Stimulated activated CD8-positive, alpha-beta memory T cell treated with anti-CD3 and anti-CD28 coated beads, Interleukin-15, amount 100 ng/mL, for 24 hours (primary cell): ENCODE measurements at places on chromosomes 2 and 18.

- no peak for DNase-seq
Observed at GRCh38 chr2:48799601-48800000, 44.1 kb upstream of the LHCGR start.

DNA sequence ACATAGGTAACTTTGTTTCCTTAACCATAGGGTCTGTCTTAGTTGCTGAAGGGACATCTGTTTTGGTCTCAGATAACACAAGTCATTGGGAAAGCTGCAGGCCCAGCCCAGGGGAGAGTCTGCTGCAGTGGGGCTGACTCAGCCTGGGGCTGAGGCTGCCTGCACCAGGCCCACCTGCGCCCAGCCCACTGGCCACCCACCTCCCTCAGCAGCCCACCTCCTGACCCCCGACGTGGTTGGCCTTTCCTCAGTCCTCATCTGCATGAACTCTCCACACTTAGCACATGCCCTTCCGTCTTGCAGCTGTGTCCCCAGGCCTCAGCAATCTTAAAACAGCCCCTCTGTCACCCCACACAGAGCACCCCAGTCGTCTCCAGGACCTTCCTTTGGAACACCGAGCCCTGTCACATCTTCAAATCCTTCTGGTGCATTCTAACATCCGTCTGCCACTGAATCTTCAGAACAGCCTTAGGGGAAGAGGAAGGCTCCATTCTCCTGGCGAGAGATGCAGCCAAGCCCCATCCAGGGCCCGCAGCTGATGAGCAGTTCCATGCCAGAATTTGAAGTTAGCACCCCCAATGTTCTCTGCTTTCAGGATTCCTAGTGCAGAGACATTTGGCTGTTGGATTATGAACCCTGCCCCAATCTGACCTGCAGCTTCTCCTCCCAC is 231.4 kb downstream of the SEPTIN10 start:
- no peak for DNase-seq

DNA sequence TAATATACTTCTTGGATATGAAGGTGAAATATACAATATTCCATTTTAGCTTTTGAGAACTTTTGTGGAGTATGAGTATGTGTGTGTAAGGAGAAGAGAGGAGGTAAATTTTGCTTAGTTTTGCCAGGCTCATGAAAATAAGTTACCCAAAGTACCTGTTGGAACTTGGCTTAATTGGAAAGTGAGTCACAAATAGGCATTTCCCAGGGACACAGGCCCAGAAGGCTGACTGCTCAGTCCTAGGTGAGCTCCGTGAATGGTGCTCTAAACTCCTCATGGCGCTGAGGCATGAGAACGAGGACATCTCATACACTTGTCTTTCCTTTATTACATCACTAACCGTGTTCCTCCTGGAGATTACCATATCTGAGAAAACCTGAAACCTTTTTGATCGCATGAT is 148.5 kb upstream of the RAB12 start:
- DNase-seq: no peak

GRCh38 chr18:23832911-23833310 is 143.7 kb downstream of the LAMA3 start:
- no peak for DNase-seq

DNA sequence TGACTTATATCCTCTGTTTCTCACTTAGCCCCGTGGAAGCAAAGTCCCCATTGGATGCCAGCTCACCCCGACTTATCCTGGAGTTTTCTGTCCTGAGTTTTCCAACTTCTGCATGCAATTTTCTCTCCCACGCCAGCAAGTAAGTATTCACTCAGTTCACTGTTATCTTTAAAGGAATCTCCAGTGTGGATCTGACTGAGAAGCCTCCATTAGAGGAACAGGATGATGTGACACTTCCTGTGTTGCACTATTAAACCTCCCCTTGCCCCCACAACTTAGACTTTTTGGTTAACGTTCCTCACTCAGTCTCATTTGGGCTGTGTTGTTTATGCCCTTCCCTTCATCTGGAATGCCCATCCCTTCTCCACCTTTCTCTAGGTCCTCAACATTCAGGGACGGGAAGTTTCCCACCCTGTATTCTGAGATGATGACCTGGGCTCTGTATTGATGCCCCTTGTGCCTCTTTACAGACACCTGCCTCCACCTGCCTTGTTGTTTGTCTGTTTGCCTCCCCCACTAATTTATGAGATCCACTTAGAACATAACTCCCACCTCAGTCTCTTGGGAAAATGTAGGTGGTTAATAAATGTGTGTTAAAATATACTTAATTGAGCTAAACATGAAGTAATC is 536.1 kb upstream of the RAB6C start:
- DNase-seq: no peak

DNA sequence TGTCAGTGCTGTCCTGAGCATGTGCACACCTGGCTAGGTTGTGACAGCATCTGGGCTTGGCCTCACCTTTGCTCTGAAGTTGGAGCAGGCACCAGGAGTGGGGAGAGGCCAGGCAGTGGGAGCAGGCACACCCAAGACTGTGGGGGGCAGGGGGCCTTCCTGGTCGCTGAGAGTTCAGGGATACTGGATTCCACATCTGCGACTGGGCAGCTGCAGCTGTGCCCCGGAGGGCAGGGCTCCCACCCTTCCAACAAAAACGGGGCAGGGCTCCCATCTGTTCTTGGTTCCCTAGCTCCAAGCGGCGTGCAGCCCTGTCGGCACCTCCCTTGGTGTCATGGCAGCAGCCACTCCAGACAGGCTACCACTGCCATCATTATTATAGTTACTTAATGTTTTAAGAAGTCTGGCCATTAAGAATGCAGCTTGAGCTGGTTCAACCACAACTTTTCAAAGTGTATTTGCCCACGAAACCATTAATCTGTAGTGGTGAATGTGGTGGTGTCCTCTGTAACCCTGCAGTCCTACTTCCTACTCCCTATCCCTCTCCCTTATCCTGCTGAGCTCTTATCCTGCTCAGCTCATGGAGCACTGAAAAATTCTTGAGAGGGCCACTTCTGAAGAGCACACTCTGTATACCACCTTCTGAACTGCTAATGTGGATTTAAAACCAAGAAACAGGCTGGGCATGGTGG is 48.0 kb upstream of the RAB1A start:
- no peak for DNase-seq

- DNase-seq: no peak
Observed at GRCh38 chr2:236370847-236371409, 106.7 kb upstream of the ASB18 start.

- no peak for DNase-seq
Observed at GRCh38 chr18:23532848-23533247, 29.5 kb downstream of the RMC1 start.

- no peak for DNase-seq
Observed at GRCh38 chr2:212549941-212550340, 11.3 kb upstream of the ERBB4 start.

DNA sequence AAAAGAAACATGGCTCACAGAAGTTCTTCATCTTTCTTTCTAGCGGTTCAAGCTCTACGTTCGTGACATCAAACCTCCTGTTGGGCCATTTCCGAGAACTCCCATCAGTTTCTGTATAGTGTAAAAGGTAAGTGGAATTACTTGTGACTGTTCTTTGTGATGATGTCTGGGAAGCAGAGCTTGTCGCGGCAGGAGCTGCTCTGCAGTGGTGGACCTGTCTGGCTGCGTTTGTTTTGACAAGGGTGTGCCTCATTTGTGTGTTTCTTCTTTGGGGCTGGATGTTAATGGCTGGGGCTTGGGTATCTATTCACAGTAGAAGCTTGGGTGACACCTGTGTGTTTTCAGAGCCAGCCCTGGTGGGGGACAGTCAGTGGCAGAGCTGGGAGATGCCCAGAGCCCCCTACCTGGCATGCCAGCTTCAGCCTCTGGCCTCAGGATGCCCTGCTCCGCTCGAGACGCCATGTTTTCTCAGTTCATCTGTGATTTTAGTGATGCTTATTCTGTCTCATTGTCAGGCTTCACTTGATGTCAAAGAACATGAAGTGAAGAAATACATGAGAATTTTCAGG is 59.6 kb downstream of the LDLRAD4 start:
- no peak for DNase-seq

DNA sequence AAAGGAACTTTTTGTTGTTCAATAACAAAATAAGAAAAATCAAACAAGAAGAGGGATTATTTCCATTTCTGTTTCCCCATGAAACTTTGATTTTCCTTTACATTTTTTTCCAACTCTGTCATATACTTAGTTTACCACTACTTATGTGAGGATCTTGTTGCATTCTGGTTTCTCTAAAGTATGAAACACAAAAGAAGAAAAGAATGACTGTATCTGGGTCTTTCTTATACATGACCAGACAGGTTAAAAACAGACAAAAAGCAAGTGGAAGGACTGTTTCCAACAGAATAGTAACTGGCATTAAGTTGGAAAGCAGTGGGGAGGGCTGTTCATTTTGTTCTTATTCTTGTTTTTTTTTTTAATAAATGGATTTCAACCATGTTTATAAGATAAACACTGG is 1207.8 kb upstream of the FAM98A start:
- no peak for DNase-seq

- DNase-seq: no peak
Observed at GRCh38 chr18:56245866-56246580, 392.4 kb downstream of the TXNL1 start.

- no peak for DNase-seq
Observed at GRCh38 chr2:200899482-200899881, 10.3 kb downstream of the NIF3L1 start.

DNA sequence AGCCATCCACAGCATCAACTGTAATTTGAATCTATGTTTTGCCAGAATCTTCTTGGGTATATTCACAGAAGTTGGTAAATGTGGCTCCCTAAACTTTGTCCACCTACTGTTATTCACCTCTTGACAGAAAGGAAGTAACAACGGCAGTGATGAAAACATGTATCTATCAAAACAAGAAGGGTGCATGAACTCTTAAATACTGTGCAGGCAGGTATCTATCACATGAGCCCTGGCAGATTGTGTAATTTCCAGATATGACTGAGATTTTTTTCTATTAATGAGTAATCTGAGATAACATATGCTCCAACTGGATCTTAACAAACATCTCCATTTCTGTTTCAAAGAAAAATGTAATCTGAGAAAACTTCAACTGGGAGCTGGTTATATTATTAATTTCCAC is 36.6 kb downstream of the SFT2D3 start:
- DNase-seq: no peak

- no peak for DNase-seq
Observed at GRCh38 chr2:43082111-43082894, 144.1 kb downstream of the ZFP36L2 start.

DNA sequence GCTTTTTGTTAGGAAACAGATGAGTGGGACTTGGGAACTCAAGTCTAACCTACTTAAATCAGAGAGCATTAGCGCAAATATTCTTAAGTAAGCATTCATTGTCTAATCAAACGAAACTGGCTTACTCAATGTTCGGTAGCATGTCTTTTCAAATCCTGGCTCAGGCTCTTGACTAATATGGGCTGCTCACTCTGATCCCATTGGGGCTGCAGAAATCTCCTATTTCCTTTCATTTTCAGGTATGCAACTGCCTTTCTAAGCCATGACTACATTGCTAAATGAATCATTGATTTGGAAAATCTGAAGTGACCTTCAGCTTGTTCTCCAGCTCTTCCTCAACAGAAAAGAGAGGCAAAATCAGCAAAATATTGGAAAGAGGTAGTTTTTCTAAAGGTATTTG is 2084.4 kb upstream of the PIK3C3 start:
- DNase-seq: no peak

- no peak for DNase-seq
Observed at GRCh38 chr2:28926847-28927246, 32.4 kb downstream of the WDR43 start.

GRCh38 chr18:49174478-49174877 is 223.7 kb upstream of the SMAD7 start:
- no peak for DNase-seq

DNA sequence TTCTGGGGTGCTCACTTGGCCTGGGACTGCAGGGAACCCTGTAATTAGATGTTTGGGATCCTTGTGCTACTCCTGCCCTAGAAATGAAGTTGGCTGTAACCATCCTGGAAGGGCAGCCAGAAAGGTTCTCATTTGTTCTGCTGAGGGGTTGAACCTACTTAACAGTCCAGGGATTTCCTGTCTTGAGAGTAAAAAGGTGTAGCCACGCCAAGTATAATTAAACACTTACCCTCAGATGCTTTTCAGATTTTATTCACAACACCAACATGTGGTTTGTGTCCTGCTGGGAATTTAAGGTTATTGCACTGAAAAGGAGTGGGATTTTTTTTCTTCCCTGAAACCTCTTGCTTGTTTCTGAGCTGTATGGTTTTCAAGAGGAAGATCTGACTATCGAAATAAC is 222.4 kb upstream of the APCDD1 start:
- no peak for DNase-seq

GRCh38 chr2:140701726-140702125 is 1429.1 kb downstream of the LRP1B start:
- no peak for DNase-seq
